ENCODE measurements at places on chromosomes 2 and 18.

- DNase-seq: no peak
These were observed 124.8 kb upstream of the RMDN2 start for GRCh38 chr2:37800176-37800858.

- no peak for DNase-seq
These were observed 106.8 kb upstream of the SIX3 start for GRCh38 chr2:44834656-44835055.

DNA sequence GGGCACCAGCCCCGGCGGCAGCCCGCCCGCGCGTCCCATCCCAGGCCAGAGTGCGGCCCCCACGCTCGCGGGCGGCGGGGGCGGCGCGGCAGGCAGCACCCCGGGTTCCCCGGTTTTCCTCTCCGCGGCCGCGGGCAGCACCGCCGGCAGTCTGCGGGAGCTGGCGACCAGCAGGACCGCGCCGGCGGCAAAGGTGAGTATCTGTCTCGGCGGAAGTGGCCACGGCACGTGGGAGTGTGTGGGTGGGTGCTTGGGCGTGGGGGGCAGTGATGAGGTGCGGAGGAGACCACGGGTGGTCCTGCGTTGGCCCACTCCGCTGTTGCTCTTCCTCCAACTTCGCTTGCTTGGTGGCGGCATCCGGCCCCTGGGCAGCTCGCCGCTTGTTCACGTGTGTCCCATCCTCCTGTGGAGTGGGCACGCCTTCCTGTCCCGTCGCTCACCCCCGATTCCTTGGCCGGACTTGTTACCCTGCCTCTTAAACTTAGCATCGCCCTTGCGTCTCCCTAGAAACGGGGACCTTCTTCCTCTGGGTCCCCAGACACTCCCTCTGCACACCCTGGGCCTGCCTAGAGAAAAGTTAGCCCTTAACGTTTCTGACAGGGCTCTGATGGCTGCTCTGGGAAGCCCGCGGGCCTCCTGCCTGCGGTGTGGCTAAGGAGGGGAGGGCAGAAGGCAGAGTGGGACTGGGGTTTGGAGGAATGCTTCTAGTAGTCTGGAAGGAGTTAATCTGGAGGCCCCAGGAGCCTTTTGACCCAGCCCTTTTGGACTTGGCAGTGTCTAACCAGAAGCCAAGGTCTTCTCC is 1.1 kb downstream of the SH3RF3 start:
- DNase-seq: no peak

- DNase-seq: no peak
These were observed 250.2 kb downstream of the OTX1 start for GRCh38 chr2:63300835-63301234.

GRCh38 chr2:136917411-136917881 is 152.1 kb downstream of the THSD7B start:
- DNase-seq: no peak

GRCh38 chr2:150410809-150411208 is 76.7 kb downstream of the RND3 start:
- no peak for DNase-seq

DNA sequence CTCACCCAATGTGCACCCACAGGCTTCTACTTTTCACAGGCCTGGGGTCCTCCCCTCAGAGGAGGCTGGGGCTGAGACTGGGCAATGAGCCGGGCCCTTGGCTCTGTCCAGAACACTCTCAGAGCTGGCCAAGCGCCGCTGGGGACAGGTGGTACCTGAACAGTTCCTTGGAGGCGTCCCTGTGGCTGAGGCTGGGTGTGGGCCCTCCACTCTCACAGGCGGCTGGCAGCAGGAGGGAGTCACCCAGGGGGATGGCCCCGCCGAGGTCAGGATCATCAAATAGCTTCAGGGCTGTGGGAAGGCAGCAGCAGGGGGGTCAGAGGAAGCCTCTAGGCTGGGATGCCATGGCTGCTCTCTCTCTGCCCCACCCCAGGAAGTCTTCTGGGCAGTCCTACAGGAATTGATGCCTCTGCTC is 27.1 kb downstream of the HS1BP3 start:
- no peak for DNase-seq

DNA sequence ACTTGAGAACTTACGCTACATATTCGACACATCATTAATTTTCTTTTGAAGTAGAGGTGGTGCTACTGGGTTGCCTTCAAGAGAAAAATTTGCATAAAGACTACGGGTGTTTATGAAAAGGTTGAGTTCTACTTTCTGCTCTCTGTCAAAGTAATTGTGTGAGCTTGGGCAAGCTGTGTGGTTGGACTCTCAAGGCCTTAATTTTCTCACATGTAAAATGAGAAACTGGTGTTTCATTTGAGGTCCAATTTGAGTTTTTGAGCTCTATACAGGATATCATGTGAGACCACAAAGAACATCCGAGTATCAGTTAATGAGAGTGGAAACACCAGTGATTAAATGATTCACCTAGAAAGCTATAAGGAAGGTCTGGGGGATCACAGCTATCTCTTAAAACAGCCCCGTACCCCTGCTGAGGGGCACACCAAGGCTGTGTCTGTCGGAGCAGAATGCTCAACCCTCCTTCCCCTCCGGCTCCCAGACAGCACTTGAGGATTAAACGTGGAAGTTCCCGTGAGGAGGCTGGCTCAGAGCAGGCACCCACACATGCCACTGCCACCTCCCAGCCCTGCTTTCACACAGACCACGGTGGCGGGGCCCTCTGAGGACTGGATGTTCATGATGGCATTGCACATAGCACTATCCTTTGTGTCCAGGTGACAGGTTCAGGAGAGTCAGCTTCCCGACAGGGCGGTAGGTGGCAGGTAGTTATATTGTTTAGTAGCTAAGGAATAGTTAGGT is 191.8 kb downstream of the RNF144A start:
- DNase-seq: no peak

GRCh38 chr18:45255197-45255890 is 359.9 kb upstream of the SLC14A2 start:
- no peak for DNase-seq

GRCh38 chr2:11371092-11371937 is 26.9 kb upstream of the ROCK2 start:
- DNase-seq: no peak

- DNase-seq: no peak
These were observed 199.8 kb downstream of the KCNE4 start for GRCh38 chr2:223251656-223252229.

DNA sequence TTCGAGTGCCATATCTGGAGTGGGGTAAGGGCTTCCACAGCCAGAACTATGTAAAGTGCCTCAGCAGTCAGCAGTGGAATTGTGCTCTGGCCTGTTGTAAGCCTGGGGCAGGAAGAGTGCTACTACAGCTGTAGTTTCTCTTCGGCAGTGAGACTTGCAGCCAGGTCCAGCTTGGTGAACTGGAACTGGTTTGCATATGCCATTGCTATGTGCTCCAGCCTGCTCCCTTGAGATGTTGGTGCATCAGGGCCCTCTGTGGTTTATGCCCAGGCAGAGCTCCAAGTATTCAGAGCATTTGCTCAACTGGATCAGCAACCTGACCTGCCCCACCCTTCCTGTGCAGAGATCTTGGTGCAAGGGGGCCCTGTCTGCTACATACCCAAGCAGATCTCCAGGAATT is 47.8 kb downstream of the ZNF804A start:
- DNase-seq: no peak

DNA sequence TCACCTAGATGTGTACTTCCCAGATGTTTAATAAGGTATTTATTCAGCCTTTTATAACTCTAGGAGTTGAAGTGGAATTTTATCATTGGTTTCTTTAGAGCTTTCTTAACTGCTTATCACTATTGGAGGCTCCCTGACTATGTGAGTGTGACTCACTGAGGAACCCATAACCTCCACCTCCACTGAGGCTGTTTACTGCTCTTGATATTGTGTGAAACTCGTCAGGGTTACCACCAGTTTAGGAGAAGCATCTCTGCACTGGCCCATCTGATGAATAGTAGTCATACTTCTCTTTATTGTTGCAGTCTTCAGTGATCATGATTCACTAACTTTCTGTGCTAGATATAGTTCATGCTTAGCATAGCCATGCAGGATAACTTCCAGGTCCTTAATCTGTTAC is 79.6 kb upstream of the UBXN4 start:
- no peak for DNase-seq

DNA sequence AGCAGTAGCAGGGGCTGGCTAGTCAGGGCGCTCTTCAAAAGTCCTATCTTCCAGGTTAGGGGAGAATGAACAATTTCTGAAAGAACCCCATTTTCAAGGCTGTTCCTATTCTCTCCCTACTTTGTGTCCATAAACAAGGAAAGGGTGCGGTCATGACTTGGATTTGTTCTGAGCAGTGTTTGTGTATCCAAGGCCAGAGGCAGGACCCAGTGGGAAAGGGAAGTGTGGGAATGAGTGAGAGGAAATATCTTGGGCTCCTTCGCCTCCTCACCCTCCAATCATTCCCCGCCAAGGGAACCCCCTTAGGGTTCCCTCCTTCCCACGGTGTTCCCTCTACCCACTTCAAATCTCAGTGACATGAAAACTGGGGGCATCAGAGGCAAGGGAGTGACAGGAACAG is 25.5 kb upstream of the SPTBN1 start:
- no peak for DNase-seq

DNA sequence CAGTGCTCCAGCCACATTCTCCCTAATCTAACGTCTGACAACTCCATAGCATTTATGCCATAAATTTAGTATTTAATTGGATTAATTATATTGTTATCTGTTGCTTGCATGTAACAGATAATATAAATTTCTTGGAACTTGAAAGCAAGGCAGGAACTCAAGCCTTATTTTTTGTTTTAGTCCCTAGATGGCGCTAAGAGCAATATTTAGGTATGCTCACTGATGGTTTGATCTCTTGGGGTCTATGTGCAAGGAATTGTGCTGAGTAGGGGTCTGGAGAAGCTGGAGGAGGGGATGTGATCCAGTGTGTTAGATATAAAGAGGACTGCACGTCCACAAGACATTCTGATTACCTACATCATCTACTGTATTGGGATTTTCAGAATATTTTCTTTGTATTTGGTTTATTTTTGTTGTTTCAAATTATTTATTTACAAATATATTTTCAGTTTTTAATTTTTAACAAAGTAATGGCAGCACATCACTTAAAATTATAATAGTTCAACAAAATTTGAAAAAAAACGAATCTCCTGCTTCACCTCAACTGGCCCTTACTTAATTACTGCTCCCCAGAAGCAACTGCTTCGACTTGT is 32.8 kb downstream of the KATNAL2 start:
- no peak for DNase-seq

Measured in activated T-helper 9 cell treated with anti-CD3 and anti-CD28 coated beads, Interleukin-2, amount 50 U/mL, for 16 hours (primary cell).